Motor neuron (in vitro differentiated cells): ENCODE measurements at places on chromosomes 6 and 20. TPM values are rescaled to one million over a fixed set of nuclear protein-coding genes. Genes with fewer than 3 reads are reported as not detected.

DNA sequence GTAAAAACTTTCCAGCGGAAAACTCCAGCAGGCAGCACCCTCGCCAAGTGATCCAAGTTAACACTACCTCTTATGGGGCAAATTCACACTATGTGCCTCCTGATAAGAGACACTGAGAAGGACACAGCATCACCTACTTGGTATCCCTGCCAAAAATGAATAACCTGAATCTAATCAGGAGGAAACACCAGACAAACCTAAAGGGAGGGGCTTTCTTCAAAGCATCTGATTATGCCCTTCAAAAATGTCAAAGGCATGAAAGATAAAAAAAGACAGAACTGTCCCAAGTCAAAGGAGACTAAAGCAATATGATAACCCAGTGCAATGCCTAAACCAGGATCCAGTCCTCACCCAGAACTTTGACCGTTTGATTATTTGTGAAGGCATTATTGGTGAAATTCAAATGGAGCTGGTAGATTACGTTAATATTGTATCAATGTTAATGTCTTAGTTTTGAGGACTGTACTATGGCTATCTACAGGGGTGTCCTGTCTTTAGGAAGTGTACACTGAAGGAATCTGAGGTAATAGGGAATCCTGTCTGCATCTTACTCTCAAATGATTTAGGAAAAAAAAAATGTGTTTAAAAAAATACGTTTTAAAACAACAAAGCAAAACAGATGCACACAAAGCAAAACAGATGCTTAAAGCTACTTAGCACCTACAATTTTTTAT is 8.3 kb downstream of the TBC1D7 start:
- ATAC-seq, result no peak

Gene RBPJL
- total RNA-seq, result 0.93 TPM in 1 of 2 replicates, not detected in the other

DNA sequence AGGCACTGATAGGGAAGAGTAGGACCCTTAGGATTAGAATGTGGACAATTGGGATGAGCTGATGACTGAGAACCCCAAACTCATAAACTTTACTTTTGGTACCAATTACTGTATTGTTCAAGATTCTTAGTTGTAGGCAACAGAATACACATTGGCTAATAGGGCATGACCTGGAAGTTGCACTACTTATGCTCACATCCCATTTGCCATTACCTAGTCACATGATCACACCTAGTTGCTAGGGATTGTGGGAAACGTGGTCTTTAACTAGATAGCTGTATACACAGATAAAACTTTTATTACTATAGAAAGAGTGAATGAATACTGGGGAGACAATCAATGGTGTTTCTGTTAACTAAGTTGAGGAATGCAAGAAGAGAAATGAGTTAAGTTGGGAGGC is 113.4 kb upstream of the AKIRIN2 start:
- ATAC-seq, result no peak

Gene SLC17A1
- not detected in 2 replicates for total RNA-seq

Gene EMILIN3
- total RNA-seq, result 1.2 and 1.4 TPM in 2 replicates

- ATAC-seq, result no peak
Measured at GRCh38 chr6:72524011-72524645, 97.7 kb upstream of the KCNQ5 start.

GRCh38 chr20:19851861-19852260 is 93.8 kb downstream of the RIN2 start:
- no peak for ATAC-seq

- no peak for ATAC-seq
Measured at GRCh38 chr6:124799638-124800037, 162.6 kb upstream of the RNF217 start.

GRCh38 chr6:134642279-134642678 is 307.6 kb downstream of the ALDH8A1 start:
- no peak for ATAC-seq

DNA sequence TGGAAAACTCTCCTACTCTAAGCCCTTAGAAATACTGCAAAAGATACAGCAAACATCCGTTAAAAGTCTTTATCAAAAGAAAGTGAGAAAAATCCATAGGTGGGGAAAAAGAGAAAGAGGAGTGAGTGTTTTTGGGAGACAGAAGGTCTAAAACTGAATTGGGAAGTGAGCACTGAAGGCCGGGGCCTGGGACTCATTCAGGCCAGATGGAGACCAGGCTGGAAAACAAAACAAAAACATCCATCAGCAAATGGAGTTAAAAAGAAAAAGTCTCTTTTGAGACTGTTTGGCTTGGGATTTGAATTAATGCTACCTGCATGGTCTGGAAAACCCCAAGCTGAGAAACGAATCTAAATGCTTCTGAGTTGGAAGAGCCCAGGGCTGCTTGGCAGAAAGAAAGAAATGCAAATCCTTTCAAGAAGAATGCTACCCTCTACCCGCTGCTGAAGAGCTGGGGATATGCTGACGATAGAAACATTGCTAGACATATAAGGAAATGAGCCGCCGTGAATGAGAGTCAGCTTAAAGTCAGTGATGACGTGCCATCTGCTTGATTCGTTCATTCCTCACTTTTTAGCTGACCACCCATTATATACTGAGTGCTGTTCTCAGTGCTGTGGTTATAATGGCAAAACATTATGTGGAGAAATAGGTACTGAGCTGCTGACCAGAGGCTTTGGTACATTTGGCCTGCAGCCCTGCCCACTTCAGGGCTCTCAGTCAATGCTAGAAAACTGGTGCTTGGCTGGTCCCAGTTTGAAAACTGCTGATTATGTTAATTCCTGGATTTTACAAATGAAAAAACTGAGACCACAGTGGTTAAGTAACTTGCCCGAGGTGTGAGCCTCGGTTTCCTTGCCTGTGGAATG is 28.0 kb upstream of the TULP4 start:
- ATAC-seq, result peak; percentile 90

DNA sequence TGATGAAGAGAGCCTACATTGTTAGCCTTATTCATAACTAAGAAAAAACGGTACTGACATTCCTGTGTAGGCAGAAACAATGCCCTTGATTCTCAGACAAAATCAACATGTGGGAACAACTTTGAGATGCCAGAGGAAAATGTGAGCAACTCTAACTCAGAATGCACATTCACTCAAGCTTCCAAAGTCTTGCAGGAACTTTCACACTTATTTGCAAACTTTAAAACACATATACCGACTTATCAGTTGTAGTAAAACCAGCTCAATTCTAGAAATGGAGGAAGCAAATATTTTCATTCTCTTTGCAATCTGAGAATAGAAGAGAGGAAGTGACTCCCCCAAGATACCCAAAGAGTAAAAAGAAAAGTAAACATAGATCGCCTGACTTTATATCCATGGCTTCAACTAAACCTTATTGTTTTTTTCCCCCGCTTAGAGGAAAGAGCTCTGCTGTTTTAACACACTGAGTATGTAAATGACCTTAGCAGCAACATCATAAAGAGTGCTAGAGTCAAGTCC is 117.6 kb downstream of the EPB41L2 start:
- no peak for ATAC-seq

- ATAC-seq, result no peak
Measured at GRCh38 chr6:118627724-118628123, 23.7 kb downstream of the CEP85L start.

Gene SLCO4A1
- 1.2 and 1.7 TPM in 2 replicates for total RNA-seq

Gene PACRG
- total RNA-seq, result 1.5 and 4.7 TPM in 2 replicates

- no peak for ATAC-seq
Measured at GRCh38 chr6:110307368-110307767, 50.8 kb downstream of the METTL24 start.

GRCh38 chr6:144768551-144769075 is 483.5 kb downstream of the UTRN start:
- ATAC-seq, result no peak

GRCh38 chr20:20683481-20684321 is 28.7 kb downstream of the RALGAPA2 start:
- no peak for ATAC-seq

- no peak for ATAC-seq
Measured at GRCh38 chr20:17010181-17010580, 216.7 kb upstream of the PCSK2 start.

DNA sequence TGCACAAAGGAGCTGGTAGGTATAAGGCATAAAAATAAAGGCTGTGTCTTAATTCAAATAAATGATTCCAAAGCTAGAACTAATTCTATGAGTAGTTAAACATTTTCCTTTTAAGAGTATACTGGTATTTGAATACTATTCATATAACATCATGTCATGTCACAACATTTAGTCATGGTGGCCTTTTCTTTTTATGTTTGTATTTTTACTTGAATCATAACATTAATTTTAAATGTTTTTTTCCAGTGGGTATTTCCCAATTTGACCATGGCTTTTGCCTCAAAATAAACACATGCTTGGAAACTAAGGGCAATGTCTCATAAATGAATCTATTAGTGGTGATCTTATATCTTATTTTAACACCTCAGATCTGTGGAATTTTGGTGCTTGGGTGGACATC is 177.1 kb downstream of the CD109 start:
- no peak for ATAC-seq

DNA sequence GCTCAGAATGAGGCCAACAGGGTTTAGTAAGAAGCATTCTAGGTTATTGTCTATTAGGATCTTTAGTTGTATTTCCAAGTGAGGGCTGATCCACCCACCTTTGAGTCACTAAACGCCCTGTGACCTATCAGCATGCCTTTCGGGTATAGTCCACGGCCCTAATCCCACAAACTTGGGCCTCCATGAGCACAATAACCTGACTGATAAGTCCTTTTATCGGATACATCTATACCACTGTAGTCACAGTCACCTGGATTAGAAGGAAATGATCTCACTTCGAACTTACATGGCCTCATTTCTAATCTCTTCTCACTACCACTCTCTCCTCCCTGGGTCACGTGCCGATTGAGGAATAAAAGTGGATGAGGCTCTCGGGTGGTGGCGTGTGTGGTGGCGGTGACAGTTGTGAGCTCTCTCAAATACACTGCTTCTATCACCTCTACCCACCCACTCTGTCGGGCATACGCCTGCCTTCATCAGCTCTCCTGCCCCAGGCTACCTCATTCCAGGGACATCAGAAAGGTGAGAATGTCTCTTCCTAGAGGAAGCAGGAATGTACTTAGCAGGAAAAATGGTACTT is 65.2 kb downstream of the TRAM2 start:
- no peak for ATAC-seq

DNA sequence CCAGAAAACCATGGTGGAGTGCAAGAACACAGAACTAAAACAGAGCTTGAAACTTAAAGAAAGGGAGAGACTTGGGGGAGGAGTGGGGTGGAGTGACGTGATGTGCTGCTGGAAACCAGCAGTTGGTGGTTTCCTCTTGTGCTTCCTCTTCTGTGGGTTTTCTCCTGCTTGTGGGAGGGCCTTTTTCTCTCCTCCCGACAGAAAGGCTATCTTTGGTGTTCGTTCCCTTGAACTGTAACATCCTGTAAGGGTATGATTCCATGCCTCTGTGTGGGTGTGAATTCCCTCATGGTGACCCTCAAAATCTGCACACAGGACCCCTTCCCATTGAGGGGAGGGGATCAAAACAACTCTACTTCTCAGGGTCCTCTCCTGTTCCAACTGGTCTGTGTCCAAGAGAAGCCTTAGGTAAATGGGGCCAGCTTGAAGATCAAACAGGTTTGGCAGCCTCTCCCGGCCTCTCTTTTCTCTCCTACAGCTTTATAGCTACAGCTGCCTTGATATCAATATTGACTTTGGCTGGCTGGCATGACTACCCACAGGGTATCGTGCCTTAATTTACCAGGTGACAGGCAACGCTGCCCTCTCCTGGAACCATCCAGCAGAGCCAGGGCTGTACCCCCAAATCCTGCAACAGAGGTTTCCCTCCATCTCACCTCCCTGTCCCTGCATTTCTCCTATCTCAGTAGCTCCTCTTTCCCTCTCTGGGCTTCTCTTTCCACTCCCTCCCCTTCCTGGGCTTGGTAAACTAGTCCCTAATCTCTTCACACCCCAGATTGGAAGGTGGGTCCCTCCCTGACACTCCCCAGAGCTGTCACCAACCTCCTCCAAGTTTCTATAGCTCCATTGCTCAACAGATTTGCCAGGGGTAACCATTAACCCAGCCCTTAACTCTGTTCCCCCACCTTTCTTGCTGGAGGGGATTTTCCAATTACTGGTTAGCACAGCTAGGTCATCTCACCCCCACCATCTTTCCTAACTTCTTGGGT is 1.5 kb upstream of the MSH5 start:
- ATAC-seq, result no peak

GRCh38 chr6:152004036-152004566 is 196.6 kb downstream of the ESR1 start:
- ATAC-seq, result no peak

DNA sequence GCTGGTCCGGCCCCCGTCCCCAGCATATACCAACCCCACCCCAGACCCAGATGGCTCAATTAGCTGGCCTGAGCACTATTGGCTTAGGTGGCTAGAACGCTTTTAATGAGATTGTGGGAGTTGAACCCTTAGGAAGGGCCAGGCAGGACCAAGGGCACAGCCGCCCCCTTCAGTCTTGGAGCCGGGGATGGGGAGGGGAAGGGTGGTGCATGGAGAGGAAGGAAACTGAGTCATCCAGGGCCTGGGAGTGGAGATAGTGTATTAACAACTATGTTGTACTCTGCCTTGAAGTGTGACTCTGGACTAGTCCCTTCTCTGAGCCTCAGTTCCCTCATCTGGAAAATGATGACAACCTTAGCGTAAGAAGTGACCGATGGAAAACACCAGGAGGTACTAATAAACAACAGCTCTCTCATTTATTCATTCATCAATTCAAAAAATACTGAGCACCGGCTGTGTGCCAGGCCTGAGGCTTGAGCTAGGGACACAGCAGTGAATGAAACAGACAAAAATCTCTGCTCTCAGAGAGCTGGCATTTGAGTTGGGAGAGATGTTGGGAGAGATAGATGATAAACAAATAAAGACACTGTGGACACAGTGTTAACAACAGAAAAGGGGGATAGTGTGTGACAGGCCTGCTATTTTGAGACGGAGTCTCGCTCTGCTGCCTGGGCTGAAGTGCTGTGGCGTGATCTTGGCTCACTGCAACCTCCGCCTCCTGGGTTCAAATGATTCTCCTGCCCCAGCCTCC is 11.5 kb downstream of the PEDS1 start:
- ATAC-seq, result no peak

DNA sequence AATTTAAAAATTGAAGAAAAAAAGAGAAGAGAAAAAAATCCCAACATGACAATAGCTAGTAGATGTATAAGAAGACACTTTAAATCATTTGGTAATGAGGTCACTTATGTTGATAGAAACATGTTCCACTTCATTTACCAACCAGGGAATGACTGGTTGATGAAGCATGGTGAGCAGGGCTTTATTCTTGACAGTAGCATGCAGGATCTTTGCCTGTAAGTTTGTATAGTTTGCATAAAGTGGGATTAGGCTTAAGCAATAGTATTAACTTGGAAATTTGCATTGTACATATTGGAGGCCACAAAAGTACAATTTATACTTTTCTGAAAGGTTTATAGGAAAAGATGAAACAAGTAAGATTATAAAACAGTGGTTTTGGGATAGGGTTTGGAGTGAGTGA is 67.0 kb downstream of the NOX3 start:
- no peak for ATAC-seq

DNA sequence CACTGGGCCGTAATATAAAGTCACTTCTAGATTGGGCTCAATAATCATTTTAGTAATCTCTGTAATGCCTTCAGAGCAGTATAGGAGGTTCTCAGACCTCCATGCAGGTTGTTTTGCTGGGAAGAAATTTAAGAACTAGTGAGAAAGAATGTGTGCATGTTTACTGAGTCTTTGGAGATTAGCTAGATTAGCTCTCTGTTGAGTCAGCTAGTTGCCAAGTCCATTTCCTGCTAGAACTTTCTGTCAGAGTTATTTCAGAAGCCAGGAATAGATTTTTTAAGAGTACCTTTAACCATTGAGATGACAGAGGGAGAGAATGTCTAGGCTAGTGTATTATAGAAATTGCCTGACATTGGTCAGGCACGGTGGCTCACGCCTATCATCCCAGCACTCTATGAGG is 33.3 kb downstream of the ORC3 start:
- ATAC-seq, result no peak

- no peak for ATAC-seq
Measured at GRCh38 chr6:31715022-31715958, at the start of gene LY6G6D. TSS of gene LY6G6D (plus strand) at chr6:31715348. CDS start at chr6:31715356, 8 bp downstream.
